Activated naive CD4-positive, alpha-beta T cell treated with anti-CD3 and anti-CD28 coated beads for 36 hours (primary cell): ENCODE measurements at places on chromosomes 5 and 9.

DNA sequence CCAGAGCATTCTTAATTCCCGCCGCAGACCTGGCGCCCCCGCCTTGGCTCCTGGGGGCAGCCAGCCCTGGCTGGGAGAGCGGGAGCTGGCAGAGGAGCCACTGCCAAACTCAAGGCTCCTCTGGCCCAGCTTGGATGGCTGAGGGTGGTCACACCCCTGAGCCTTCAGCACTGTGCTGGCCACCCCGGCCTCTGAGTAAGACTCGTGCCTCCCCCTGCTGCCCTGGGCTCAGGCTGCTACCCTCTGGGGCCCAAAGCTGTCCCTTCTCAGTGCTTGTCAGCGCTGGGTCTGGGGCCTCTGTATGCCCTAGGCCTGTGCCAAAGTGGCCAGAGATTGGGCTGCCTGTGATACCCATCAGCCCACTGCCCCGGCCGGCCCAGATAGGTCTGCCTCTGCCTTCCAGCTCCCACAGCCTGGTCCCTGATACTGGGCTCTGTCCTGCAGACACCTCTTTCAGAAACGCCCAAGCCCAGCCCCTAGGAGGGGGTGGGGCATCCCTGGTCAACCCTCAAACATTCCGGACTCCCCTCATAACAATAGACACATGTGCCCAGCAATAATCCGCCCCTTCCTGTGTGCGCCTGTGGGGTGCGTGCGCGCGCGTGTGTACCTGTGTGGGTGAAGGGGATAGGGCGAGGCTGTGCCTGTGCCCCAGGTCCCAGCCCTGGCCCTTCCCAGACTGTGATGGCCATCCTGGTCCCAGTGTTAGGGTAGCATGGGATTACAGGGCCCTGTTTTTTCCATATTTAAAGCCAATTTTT lies 4.4 kb upstream of the PRR7 start:
- no peak for DNase-seq

GRCh38 chr5:110702704-110703103 lies 23.8 kb downstream of the TMEM232 start:
- DNase-seq = no peak

- DNase-seq = no peak
Observed at GRCh38 chr5:81767097-81767496, 16.2 kb upstream of the SSBP2 start.

- no peak for DNase-seq
Observed at GRCh38 chr5:93406971-93407401, 174.0 kb downstream of the NR2F1-AS1 start.

DNA sequence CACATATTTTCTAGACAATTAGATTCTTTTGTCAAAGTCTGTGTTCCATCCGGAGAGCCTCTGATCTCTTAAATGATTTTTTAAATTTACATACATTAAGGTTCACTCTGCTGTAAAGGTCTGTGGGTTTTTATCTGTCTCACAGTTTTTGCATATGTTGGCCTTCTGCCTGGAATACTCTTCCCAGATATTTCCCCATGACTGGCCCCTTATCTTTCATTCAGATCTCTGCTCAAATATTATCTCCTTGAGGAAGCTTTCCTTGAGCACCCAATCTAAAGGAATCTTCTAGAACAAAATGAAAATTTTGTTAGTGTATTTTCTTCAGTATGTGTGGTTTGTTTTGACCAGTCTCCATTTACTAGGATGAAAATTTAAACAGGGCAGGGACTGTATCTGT lies 26.3 kb downstream of the FAF2 start:
- no peak for DNase-seq

GRCh38 chr9:25449503-25449902 lies 228.7 kb downstream of the TUSC1 start:
- DNase-seq = no peak

DNA sequence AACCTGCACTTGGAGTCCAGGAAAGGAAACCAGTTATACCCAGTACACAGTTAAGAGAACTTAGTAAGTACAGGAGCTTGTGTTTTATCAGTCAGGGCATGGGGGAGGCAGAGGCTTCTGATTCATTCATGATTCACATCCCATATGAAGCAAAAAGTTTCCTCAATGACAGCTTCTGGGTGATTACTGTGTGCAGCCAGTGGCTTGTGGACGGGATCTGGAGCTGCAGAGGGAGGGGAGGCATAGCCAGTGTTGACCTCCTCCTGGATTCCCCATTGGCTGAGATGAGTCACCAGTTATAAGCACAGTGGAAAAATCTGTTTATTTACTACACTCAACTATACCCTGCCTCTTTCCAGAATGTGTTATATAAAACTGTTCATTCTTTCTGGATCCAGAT lies 17.7 kb downstream of the IL31RA start:
- DNase-seq = peak; percentile 80

DNA sequence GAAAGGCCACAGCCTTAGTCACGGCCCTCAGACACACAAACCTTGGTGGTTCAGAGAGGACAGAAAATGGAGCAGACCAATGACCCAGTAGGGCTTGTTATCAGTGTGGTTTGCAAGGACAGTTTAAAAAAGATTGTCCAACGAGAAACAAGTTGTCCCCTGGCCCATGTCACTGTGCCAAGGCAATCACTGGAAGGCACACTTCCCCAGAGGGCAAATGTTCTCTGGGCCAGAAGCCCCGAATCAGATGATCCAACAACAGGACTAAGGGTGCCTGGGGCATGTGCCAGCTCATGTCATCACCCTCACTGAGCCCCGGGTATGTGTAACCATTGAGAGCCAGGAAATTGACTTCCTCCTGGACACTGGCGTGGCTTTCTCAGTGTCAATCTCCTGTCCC lies 950.1 kb upstream of the CTNND2 start:
- DNase-seq = no peak

GRCh38 chr5:9071074-9071473 lies 474.8 kb downstream of the SEMA5A start:
- DNase-seq = no peak

DNA sequence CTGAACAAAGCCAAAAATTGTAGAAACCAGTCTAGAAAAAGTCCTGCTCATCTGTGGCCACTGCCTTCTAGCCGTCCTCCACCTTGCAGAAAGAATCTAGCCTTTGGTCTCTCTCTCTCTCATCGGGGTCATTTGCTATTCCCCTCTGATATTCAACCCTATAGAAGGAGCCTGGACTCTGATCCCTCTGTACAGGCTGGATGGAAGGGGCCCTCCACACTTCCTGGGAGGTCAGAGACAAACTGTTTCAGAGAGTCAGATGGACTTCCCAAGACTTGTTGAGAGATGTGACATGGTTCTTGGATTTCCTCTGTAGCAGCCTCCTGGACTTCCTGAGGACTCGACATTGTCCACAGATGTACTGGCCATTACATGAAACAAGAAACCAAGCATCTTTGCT lies 85.0 kb upstream of the RUSC2 start:
- DNase-seq = no peak

GRCh38 chr5:62395210-62395950 lies 8.3 kb downstream of the DIMT1 start:
- no peak for DNase-seq

GRCh38 chr5:156934450-156935211 lies 28.4 kb downstream of the TIMD4 start:
- DNase-seq = peak; percentile 88

- DNase-seq = peak; percentile 10
Observed at GRCh38 chr9:31347082-31347617, 1037.3 kb upstream of the ACO1 start.

DNA sequence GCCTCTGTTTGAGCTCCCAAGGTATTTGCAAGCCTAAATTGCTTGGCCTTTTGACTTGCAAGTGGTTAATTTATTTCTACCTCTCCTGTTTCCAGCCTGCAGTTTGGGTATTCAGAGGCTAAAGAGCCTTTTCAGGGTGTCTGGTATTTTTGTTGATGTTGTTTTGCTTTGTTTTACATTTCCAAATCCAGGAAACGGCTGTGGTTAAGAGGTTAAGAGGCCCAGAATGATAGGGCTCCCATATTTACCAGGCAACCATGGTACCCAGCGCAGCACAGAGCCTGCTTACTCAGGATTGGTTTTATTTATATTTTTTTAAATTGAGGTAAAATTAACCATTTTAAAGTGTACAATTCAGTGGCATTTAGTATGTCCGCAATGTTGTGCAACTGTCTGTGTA lies 92.1 kb downstream of the PDZD2 start:
- no peak for DNase-seq

- no peak for DNase-seq
Observed at GRCh38 chr5:81350507-81350906, 43.4 kb downstream of the ACOT12 start.

- peak; percentile 28 for DNase-seq
Observed at GRCh38 chr5:14663734-14664269, 716 bp upstream of the OTULIN start.

GRCh38 chr9:101587332-101588043 lies 7.3 kb downstream of the PPP3R2 start:
- DNase-seq = no peak

GRCh38 chr9:107737987-107738743 lies 248.6 kb upstream of the KLF4 start:
- DNase-seq = no peak

- no peak for DNase-seq
Observed at GRCh38 chr9:79387101-79387835, 184.5 kb upstream of the TLE4 start.

GRCh38 chr9:127546125-127546832 lies 65.8 kb upstream of the STXBP1 start:
- no peak for DNase-seq

DNA sequence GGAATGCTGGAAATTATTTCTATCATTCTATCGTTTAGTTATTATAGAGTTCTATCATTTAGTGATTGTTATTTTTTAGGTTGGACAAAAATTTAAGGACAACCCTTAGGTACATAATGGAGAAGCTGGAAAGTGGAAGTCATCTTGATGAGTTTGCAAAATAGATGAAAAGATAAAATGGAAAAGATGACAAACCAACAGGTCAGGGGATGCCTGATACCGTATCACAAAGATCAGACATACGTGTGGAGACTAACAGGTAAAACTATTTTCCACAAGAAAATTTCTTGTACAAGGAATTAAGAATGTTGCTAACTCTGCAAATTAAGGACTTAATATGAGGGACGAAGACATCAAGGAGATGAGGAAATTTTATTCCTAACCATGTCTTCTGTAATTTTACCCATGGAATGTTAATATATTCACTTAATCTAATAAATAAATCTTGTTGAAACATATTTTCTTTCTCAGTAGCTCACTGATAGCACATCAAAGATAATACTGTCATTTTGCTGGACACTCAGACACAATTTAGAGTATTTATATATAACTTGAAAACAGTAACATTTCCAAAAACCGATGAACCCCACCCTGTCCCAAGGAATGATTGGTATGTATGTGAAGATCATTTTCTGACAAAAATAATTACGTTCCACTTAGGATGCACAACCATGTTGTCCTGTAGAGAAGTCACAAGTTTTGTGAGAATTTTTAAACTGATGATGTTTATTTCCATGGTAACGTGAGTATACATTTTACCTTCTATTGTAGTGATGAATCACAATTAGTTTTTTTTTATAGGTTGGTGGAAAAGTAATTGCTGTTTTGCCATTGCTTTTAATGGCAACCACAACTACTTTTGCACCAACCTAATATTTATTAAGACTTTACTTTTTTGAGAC lies 2.6 kb downstream of the LURAP1L start:
- no peak for DNase-seq

- DNase-seq = no peak
Observed at GRCh38 chr9:15205632-15206420, 101.2 kb downstream of the TTC39B start.

DNA sequence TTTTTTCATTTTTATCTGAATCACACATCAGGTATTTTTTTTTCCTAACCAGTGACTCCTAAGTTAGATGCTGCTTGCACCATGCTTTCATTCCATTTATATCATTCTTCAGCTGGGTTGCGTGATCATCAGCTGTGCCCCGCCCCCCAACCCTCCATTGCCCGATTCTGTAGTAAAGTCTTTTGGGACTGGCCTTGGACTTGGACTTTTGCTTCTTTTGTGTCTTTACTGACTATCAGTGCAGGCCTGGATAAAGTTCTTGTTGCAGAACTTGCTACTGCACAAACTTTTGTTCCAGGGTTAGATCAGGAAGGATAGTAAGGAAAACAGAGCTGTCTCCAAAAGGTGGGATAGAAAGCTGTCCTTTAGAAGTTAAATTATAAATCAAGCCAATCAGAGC lies 38.5 kb downstream of the SLC22A5 start:
- DNase-seq = no peak

- DNase-seq = no peak
Observed at GRCh38 chr9:69085569-69086283, 50.2 kb downstream of the FXN start.

DNA sequence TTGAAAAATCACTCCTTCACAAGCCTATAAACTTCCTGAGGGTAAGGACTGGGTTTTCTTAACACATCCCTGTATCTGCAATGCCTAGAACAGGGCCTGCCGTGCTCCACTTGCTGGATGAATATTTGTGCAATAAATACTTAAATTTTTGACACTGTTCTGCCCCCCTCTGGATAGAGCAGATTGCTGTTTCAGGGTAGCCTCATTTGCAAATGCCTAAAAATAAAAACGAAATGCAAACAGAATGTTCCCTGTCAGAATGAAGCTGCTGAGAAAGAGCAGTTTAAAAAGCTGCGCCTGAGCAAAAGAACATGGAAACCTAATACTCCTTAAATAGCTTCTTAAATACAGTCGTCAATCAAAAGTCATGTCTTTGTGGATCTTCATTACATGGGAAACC lies 385.3 kb downstream of the PRELID2 start:
- DNase-seq = no peak

DNA sequence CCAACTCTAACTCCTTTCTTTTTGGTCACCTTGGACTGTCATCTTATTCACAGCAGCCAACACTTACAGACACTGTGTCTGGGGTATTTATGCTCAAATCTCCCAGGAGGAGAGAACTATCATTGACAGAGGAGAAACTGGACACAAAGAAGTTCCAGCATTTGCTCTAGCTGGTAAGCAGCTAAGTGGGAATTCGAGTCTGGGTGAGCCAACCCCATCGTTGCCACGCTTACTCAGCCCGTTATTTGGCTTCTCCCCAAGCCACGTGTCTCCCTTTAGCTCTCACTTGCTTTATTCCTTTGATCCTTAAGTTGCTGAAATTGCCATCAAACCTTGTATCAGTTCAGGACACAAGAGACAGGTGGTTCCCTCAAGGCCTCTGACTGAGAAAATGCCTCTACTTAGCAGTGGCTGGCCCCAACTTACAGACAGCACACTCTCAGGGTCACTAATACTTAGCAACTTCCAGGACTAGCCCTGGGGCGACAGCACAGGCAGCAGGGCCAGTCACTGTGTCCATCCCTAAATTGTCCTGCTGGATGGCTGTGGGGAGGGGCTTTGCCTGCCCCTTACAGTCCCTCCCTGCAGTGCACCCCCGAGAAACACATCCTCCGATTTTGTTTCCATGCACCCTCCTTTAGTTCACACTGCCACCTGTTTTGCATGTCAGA lies 1.4 kb downstream of the SLC36A2 start:
- DNase-seq = no peak

DNA sequence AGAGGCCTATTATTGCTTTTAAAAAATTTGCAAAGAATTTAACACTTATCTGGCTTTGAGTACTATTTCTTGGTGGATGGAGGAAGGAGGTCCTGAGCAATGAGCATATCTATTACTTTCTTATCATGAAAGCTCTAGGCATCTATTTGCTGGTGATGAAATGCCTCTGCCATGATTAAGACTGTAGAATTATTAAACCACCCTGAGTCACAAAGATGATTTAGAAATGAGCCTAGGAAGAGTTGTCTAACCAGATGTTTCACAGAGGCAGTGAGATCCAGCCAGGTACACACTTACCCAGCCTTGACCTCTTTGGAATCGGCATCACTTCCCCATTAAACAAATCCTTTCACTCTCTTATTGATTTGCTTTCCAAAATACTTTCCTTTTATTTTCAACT lies 304.4 kb upstream of the KIF2A start:
- DNase-seq = no peak
